ENCODE measurements at places on chromosomes 12 and 14.

DNA sequence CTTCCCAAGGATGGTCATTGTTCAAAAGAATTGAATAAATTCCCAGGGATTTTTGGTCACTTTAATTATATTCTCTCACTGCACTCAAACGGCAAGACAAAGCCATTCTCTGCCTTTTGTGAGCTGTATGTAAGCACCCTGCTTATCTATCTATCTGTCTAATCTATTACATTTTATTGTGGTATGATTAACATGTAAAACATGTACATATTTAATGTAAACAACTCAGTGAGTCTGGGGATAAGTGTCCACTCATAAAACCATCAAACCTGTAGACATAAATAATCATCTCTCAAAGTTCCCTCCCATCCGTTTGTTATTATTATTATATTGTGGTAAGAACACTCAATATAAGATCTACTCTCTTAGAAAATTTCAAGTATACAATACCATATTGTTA, 167.1 kb downstream of the CAND1 start:
- DNase-seq: no peak

DNA sequence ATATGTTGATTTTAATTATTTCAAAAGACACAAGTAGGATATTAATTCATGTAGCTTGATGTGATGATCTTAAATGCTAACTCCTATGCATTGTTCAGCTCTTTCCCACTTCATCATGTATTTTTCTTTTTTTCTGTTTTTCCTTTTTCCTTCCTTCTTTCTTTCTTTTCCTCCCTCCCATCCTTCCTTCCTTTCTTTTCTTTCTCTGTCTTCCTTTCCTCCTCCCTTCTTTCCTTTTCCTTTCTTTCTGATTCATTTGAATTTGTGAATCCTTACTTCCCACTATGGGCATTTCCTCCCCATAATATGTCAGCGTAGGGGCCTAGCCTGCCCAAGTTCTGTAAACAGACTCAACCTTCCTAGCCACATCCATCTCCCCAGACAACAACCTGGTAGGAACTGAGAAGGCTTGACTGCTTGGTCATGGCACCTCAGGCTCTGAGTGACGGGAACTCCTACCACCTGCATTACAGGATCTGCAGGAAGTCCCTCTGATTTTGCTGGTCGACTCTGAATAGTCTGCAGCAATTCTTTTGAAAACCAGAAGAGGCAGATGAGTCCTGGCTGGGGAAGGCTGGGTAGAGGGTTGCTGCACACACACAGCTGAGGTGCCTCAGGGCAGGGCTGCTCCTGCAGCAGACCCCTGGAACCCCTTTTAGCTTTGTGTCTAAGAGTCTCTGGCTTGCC, 33.4 kb upstream of the BHLHE41 start:
- no peak for DNase-seq

DNA sequence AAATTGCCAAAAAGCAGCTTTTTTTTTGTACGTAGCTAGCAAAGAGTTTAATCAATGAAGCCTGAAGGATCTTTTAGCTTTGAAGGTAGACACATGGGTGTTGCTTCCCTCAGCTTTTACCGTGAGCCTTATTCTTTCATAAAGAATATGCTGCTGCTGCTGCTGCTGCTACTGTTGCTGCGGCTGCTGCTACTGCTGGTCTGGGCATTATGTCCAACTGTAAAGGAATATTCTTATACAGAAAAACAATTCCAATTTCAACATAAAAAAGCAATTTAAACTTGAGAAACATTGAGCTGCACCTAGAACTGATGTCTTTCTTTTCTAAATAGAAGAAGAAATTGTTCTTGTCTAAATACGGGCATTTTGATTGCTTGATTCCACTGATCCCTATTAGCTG, 38.9 kb upstream of the PPP1R12A start:
- no peak for DNase-seq

DNA sequence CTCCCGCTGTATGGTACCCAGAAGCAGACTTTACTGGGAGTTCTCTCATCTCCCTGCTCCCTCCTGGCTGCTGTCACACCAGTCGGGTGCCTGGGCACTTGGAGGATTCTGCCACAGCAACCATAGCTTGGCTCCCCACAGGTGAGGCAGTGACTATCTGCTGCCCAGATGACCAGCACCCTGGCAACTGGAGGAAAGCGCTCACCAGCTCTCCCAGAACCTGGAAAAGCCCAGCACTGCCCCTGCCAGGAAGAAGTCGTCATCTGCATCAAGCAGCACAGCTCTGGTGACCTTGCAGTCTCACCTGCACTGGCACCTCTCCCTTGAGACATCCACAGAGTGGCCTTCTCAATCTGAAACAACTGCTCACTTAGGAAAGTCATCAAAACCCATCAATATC, 31.9 kb upstream of the TC2N start:
- no peak for DNase-seq
